HFF-Myc (cell line): ENCODE measurements at places on chromosomes 16 and 17.

GRCh38 chr16:86590501-86591144 lies 12.3 kb downstream of the FOXL1 start:
- no peak for DNase-seq

DNA sequence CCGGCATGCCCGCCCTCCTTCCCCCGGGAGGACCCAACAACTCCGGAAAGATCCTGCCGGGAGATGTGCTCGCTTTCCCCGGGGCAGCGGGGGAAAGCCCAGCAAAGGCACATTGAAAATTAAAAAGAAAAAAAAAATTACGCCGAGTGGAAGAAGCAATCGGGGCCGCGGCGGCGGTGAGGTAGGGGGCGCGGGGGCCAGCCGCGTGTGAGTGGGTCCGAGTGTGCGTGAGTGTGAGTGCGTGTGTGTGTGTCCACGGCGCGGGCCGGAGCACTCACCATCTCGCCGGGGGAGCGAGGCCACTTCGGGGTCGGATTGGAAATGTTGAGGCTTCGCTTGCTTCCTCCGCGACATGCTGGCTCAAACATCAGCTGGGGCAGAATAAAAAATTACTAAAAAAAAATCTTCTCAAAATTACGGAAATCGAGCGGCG lies at the start of gene SALL1:
Gene SALL1 (minus strand): TSS at position 383 of the 433 bp plus-strand sequence. CDS start 29 bp downstream, at position 354.
- no peak for DNase-seq

DNA sequence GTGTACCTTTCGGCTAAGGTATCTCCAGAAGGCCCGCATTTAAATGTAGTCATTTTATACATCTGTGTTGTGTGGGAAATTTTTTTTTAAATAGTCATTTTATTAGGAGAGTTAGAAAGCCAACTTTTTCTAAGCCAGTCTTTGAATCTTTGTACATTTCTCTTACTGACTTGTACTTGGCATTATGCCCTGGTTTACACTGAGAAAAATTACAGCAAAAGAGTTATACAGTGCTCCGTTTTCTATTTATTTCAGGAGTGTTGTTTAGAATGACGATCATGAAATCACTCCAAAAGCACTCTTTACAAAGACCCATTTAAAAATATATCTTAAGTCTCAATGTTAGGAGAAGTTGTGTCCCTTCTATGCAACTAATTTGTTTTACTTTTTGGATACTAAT lies 91.8 kb downstream of the CYB561 start:
- DNase-seq = no peak

GRCh38 chr17:12964840-12965239 lies 53.0 kb downstream of the ELAC2 start:
- no peak for DNase-seq

GRCh38 chr17:61468263-61468907 lies 16.2 kb downstream of the TBX4 start:
- no peak for DNase-seq

GRCh38 chr17:10292057-10292937 lies 80.5 kb downstream of the MYH13 start:
- no peak for DNase-seq

GRCh38 chr17:40320756-40321523 lies 12.0 kb downstream of the RARA start:
- DNase-seq = no peak

GRCh38 chr16:67349172-67349571 lies 22.6 kb downstream of the LRRC36 start:
- DNase-seq = no peak

GRCh38 chr17:53659181-53659580 lies 163.5 kb upstream of the KIF2B start:
- DNase-seq = no peak

DNA sequence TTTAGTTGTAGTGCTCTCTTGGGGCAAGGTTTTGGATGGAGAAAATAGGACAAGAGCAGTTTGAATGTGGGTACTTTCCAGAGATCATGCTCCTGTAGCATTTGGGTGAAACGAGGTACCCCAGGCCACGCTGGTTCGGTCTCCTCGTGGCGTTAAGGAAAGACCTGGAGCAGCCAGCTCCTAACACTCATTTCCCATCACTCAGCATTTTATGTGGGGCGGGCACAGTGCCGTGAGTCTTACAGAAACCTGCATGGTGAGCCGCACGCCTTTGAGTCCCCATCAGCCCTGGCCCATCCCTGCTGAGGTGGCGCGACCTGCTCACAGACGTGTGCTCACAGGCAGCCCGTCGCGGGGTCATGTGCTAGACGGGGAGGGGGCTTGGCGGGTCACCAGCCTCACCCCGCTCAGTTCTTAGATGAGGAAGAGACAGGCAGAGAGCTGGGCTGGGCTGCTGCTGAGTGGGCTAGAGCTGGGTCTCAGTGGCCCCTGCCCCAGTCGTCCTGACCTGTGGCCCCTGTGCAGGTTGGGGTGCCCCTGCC lies 37.3 kb downstream of the TBCD start:
- DNase-seq = no peak

GRCh38 chr16:79713609-79714309 lies 113.2 kb upstream of the MAF start:
- no peak for DNase-seq

GRCh38 chr16:23146877-23147601 lies 2.2 kb downstream of the USP31 start:
- DNase-seq = no peak

DNA sequence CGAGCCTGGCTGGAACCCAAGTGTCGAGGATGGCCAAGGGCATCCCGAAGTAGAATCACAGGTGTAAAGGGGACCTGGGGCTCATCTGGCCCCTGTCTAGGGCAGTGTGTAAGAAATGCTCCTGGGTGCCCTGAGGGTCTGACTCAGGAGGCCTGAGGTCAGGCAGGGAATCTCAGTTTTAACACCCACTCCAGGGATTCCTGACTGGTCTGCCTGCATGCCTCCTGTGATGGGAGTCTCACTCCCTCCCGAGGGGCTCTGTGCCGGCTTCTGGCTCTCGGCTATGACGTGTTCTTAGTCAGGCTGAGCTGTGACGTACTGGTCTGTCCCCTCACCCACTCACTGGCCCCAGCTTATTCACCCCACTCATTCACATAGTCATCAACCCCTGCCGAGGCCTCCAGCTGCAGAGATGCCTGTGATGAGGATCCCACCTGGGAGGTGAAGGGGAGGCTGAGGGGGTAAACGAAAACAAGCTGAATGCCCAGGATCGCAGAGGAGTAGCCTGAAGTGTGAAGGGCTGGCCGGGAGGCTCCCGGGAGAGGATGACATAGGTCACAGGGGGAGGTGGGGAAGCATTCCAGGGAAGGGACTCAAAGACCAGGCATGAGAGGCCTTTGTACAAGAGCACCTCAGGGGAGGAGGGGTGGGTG lies 23.8 kb downstream of the FAM83G start:
- DNase-seq = no peak

GRCh38 chr16:3089717-3090592 lies 9.1 kb downstream of the ZSCAN10 start:
- DNase-seq = no peak

GRCh38 chr17:41492771-41493170 lies 3.1 kb upstream of the KRT36 start:
- no peak for DNase-seq

DNA sequence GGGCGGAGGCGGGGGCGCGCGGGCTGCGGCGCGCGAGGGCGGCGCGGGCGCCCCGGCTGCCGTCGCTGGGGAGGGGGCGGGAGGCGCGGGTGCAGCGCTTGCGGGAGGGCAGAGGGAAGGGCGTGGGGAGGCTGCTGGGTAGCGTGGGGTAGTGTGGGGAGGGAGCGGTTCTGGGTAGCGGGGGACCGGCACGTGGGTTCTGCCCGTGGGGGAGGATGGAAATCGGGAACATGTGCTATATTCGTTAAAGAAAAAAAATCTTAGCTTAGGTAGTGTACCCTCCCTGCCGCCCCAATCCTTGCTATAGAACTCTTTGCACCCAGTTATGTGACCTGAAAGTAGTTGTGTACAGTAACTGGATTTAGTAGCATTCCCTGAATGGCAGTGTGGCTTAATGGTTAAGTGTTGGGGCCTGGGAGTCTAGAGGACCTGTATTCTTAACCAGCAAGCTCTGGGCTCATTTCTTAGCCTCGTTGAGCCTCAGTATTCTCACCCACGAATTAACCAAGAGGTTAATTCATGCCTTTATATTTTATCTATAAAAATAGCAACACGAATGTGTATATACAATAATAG lies 646 bp downstream of the RABEP1 start:
- DNase-seq = no peak

DNA sequence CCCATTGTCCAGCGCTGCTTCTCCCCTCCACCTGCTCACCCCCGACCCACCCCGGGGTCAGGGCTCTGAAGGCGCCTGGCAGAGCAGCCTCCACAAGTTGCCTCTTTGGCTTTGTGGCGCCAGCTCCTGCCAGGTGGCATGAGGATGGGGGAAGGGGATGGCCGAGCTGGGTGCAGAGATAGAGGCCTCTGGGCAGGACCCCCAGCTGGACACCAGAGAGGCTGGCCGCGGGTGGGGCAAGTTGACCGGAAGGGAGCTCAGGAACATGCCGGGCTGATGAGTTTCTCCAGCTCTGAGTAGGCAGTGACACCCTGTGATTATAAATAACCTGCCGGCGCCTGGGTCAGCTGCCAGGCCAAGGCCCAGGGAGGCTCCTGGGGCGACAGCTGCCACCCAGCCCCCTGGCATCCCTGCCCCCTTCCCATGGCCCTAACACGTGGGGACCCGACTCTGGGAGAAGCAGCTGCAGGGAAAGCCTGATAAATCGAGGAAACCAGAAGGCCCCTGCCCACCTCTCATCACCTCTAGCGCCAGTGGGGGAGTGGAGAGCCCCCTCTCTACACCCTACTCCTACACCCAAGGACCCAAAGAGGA lies 729 bp downstream of the P2RX5 start:
- no peak for DNase-seq

DNA sequence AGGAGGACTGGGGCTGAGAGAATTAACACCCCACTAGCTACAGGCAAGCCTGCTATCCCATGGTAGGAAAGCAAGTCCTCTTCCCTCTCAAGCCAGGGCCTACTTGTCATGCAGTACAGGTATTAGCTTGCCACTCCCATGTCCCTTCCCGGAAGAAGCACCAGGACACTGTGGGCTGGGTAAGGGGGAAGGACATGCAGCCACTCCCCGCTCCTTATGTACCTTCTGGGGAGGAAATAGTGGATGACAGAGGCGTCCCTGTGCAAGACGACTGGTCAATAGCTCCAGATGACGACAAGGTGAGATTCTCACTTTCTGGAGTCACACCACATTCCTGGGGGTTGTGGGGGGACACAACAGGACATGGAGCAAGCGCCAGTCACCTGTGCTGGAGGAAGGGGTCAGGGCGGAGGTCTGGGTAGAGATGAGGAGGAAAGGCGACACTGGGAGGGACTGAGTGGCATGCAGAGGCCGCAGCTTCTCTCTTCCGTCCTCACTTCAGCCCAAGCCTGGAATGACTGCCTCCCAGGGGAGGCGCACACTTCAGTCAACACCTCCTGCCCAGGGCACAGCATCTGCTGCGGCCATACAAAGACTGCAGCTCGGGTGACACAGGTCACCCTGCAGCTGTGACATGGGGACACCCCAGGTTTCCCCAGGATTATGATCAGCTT lies 15.1 kb upstream of the FOXJ1 start:
- no peak for DNase-seq

DNA sequence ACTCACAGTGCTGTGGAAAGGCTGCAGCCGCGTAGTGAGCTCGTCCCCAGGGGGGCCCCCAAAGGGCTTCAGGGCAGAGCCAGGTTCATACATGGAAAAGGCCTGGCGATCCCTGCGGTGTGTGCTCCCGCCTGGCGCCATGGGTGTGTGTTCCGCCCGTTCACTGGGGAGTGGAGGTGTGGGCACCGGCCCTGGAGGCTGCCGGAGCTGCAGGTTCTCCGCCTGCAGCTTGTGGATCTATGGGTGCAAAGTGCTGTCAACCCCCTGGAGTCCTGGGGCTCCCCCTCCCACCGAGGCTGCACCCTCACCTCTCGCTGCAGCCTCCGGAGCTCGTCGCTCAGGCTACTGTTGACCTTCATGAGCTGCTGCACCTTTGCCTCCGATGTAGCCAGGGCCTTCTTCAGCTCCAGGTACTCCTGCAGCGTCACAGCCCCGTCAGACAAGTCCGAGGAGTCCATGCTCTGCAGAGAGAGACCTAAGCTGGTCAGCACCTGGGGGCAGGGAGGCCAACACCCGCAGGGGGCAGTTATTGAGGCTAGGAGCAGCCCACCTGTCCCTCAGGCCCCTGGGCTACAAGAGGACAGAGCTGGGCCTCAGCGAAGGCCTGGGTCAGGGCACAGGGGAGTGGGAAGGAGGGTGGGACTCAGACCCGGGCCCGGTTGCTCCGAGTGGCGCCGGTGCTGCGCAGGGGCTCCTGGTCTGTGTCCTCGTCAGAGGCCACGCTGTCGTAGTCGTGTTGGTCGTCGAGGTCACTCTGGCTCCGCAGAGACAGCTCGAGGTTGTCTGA lies 7.9 kb downstream of the TP53I13 start:
- DNase-seq = no peak

GRCh38 chr17:72392056-72393010 lies 271.5 kb downstream of the SOX9 start:
- no peak for DNase-seq
